ENCODE measurements at places on chromosomes 1 and 21.
A peak's percentile ranks its signal among the peaks of the same experiment; 100 is the strongest.

- DNase-seq = no peak
Measured at GRCh38 chr1:230381049-230381467, 45.1 kb downstream of the PGBD5 start.

DNA sequence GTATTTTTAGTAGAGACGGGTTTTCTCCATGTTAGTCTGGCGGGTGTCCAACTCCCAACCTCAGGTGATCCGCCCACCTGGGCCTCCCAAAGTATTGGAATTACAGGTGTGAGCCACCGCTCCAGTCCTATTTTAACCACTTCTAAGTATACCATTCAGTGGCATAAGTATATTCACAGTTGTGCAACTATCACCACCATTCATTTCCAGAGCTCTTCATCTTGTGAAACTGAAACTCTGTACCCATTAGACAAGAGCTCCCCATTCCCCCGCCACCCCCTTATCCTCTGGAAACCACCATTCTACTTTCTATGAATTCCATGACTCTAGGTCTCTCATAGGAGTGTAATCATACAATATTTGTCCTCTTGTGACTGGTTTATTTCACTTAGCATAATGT, 40.2 kb upstream of the CAMTA1 start:
- DNase-seq = no peak

- DNase-seq = no peak
Measured at GRCh38 chr1:59442492-59442891, 145.6 kb downstream of the FGGY start.

DNA sequence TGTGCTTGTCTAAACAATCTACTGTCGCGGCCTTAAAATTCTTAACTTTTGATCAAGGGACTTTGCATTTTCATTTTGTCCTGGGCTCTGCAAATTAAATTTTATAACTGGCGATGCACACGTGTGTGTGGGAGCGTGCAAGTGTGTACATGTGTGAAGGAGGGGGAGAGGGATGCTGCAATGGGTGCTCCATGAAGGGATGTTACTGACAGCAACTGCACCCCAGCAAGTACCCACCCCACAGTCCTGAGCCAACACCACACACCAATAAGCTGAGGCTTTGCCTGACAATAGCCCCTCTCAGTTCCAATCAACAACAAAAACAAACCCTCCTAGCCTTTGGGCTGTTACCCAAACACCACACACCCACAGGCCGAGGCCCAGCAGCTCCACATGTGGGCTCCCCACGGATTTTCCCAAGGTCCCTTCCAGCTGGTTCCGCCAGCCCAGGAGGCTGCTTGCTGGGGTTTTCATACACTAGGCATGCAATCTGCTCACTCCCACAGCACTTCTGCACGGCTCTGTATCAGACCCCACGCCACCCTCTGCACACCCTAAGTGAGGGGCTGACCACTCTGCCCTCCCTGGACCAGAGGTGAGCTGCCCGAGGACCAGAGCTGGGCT, 32.8 kb upstream of the IFFO2 start:
- DNase-seq = no peak

DNA sequence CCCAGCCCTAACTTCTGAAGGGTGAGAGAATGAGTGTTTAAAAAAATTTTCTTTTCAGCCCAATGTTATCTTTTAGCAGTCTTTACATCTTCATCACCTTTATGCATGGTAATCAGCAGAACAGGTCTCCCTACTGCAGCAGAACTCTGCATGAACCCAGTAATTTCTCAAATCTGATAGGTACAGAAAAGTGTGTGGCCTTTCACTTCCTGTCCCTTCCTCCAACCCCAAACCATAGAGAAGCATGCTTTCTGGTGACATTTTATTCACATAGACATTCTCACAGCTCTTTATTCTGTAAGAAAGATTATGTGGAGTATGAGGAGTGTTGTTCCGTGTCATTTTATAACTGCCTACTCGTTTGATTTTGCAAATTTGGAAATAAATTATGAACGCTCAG, 68.6 kb downstream of the RPAP2 start:
- no peak for DNase-seq

- DNase-seq = peak; percentile 20
Measured at GRCh38 chr1:15835205-15835740, 12.2 kb upstream of the SPEN start.

GRCh38 chr1:110798691-110799256, 74.2 kb upstream of the CD53 start:
- no peak for DNase-seq

GRCh38 chr1:214445831-214446614, 105.4 kb downstream of the PTPN14 start:
- DNase-seq = peak; percentile 74

- DNase-seq = no peak
Measured at GRCh38 chr21:21165063-21165645, 166.9 kb downstream of the NCAM2 start.

DNA sequence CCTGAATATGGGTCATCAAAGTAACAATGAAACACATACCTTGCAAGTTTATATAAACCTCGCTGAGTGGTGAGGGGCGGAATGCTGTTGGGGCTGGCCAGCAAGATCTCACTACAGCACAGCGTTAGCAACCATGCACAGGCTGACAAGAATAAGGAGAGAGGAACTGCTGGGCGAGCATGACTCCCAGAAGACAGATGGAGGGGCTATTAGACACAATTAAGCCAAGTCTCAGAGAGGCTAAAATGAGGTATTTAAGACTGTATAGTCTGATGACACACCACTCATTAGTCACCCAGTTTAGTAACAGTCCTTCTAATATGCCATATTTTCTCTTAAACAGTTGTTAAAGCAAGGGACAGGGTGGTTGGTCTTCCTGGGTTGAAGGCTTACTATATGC, 340.2 kb upstream of the NR5A2 start:
- no peak for DNase-seq

- no peak for DNase-seq
Measured at GRCh38 chr1:160022330-160023310, 9.2 kb downstream of the PIGM start.

- peak; percentile 77 for DNase-seq
Measured at GRCh38 chr1:29639741-29640427, 403.6 kb downstream of the PTPRU start.

DNA sequence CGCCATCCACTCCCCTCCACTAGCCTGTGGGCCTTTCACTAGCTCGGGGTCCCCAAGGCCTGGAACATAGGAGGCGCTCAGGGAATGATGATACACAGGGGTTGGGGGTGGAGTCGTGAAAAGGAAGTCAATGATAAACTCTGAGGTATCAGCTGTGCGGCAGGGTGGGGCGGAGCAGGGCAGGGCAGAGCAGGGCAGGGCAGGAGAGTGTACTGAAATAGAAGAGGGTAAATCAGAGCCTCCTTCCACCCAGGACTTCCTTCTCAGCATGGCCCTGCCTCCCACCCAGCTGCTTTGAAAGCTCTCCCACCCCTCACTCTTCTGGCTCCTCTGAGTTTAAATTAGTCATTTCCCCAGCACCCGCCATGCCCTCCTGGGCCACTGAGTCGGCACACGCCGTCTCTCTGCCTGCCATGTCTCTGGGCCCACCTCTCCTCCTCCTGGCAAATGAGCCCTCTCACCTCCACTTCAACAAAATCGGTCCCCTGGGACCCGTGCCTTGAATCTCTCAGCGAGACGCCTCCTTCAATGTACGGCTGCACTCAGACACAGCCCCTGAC, 16.9 kb downstream of the CAPZB start:
- DNase-seq = no peak

- DNase-seq = no peak
Measured at GRCh38 chr21:15061279-15061678, 3.5 kb downstream of the NRIP1 start.

- no peak for DNase-seq
Measured at GRCh38 chr21:40270047-40270446, 402.8 kb downstream of the PCP4 start.

DNA sequence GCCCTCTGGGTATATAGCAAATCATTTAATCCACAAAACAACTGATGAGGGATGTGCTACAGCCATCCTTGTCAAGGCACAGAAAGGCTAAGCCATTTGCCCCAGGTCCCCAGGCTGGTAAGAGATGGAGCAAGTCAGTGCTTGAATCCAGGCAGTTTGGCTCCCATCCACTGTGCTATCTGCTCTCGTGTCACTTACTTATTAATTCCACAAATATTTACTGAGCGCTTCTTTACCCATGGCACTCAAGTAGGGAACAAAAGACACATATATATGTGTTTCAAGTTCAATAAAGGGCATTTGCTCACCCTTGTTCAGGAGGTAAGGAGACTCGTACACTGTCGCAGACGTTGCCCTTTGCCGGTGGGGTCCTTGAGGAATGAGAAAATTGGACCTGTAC, 38.6 kb upstream of the MPZL1 start:
- no peak for DNase-seq

DNA sequence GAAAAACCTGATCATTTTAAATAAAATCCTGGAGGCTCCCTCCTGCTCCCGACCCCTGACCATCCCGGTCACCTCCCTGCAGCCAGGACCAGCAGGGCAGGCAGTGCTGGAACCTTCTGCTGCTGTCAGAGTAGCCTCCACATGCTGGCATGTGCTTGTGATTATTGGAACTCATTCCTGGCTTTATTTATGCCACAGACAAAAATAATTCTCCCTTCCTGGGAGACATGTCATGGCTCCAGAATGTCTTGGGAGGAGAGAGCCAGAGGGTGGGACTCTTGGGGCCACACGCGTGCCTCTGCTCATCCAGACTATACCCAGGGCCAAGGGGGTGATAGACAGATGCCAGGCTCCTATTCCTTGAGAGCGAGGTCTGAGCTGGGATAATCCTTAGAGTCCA, 183.6 kb upstream of the RAB4A start:
- DNase-seq = no peak

DNA sequence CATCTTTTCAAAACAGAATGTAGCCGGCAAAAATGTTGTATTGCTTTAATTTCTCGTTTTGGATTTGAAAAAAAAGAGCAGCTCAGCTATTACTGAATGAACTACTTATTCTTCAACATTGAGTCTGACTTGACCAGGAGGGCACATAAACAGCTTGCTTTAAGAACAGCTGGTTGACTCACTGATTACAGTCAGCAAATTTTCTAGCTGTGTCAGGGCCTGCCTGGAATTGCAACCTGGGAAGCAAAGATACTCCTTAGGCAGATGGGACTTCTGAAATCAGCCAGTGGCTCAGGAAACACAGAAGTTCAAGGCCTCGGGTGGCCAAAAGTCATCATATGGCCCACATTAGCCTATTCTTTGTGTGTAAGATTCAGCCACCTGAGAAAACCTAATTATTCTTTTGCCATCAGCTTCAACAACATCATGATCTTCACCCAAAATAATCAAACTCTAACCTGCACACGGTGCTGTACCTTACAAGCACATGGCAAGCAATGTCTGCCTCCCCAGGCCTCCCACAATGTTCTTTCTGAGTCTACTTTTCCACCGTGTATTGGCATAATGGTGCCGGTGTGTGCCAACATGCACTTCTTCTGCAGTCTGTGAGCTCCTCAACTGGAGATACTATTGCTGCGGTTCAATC, 307.2 kb downstream of the HHIPL2 start:
- DNase-seq = no peak

GRCh38 chr1:101587741-101588140, 350.9 kb downstream of the S1PR1 start:
- DNase-seq = no peak
